ENCODE measurements at places on chromosomes 2 and 18.

GRCh38 chr18:69865776-69866175 lies 81.9 kb downstream of the CD226 start:
- DNase-seq = no peak

- no peak for DNase-seq
Observed at GRCh38 chr2:129080715-129081476, 762.2 kb upstream of the HS6ST1 start.

GRCh38 chr2:196839574-196839973 lies 30.4 kb upstream of the C2orf66 start:
- DNase-seq = no peak

- no peak for DNase-seq
Observed at GRCh38 chr18:71105078-71105819, 816.4 kb downstream of the SOCS6 start.

- DNase-seq = no peak
Observed at GRCh38 chr2:39394516-39394961, 42.5 kb downstream of the MAP4K3 start.

DNA sequence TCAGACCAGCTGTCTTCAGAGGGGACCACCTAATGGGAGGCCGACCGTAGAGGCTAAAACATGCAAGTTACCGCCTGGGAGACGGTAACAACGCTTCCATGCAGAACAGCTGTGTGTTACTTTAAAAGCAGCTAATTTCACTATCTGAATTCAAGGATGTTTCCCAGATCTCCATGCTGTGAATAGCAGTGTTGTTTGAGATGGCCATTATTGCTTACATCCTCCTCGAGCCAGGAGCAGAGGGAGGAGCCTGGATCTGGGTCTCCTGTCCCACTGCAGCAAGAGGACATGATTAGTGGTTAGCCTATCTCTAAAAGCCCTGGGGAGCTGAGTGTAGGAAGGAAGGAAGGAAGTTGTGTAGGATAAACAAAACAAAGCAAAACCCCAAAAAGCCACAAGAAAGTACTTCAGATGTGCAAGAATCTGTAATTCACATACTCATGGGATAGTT lies 50.9 kb downstream of the ACTR2 start:
- DNase-seq = no peak

DNA sequence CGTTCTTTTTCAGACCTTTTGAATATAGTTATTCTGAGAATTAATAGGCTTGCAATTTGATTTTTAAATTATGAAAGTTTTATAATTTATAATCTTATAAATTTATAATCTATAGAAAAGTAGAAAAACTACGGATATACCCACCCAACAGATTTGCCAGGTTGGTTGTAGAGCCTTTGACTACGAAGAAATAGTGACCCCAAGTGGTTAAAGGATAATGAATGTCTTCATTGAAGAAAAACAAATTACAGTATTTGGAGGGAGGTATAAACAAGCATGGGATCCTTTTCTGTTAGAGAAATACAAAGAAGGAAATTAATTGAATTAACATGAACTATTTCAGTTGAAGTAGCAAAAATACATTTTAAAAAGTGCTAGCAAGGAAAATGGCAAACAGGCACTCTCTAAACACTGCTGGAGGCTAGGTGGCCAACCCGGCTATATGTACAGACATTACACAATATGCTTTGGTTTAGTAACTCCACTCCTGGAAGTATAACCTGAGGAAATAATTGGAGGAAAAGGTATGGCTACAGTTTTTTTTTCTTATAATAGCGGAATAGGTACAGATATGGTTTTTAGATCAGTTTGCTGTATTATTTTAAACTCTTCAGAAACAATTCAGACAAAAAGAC lies 110.9 kb downstream of the MIB1 start:
- DNase-seq = no peak

GRCh38 chr18:31426021-31426420 lies 21.5 kb upstream of the DSG3 start:
- DNase-seq = no peak

Data from immature natural killer cell (primary cell).